NCI-H226 (cell line): ENCODE measurements at places on chromosomes 5 and 9.
A peak's percentile ranks its signal among the peaks of the same experiment; 100 is the strongest.

DNA sequence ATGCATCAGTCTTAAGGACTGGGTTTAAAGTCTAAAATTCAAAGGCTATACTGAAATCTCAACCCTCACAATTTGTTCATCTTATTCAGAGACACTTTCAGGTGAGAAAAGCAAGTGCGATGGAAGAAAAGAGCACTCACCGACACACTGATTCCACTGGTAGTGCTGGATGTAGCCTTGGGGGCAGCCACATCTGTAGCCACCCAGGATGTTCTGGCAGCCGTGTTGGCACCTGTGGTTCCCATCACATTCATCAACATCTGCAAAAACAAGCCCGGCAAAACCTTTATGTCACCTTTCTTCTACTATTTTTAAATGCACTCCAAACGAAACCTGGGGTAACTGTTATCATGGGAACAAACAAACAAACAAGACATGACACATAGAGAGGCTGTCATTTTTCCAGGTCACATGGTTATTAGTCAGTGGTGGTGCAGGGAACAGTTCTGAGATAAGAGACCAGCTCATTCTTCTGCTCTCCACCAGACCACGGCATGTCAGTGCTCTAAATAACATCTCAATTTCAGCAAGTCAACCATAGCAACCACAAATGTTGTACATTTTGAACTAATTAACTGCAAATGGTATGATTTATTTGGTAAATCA, 188.4 kb downstream of the SLC12A2 start:
- peak; percentile 77 for DNase-seq

GRCh38 chr5:171365351-171365750, 22.3 kb upstream of the NPM1 start:
- DNase-seq, result no peak

GRCh38 chr5:77015938-77016569, 14.2 kb upstream of the AGGF1 start:
- DNase-seq, result no peak

DNA sequence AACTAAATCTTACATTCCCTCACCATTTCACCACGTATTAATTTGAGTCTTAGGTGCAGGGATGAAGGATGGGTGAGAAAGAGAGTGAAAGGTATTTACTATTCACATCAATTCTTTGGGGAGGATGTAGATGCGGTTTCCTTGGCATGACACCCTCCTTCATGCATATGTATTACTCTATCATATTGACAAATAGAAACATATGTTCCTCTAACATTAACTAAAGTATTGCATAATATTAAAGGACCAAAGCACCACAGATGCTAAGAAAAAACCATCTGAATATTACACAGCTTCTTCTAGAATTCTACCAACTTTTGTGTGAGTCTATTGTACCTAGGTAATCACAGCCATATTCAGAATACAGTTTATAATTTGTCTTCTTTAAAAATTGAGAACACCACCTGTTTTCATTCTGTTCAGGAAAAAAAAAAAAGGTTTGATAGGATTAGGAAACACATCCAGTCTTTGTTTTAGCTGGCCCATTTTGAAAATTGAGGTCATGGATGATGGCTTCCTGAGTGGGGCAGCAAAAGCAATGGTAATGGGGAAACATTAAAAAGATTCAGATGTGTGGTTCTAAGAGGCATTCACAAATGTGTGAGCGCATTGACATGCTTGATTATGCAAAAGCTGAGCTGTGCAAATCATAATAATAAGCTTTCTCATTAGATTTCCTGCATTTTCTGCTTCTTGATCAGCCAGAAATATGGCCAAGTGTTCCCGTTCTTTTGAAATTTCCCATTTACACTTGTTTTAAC, 1011.5 kb upstream of the NUDT12 start:
- no peak for DNase-seq

DNA sequence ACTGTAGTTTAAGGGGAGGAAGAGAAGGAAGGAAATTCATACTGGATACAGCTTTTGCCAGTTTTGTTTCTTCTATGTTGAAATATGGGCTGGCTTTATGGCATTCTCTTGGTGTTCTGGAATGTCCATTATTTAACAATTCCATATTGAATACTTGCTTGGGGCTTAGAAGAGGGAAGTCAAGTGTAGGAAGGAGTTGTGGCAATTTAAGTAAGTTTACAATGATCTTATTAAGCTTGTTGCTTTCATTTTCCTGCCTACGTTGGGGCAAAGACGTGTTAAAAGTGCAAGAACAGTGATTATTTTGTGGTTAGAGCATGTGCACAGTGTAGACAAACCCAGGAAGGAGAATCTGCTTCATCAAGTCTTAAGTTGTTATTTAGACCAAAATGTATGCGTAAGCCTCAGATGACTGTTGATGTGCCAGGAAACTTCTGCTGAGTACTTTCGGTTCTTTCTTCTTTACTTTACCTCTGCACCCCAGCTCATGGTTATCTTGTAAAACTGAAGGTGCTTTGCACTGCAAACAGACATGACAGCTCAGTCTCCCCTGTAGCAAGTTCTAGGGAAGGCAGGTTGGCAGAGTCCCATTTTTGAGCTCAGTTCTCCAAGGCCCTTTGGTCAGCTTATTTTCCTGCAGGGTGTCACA, 75.8 kb downstream of the F2RL2 start:
- DNase-seq, result no peak

DNA sequence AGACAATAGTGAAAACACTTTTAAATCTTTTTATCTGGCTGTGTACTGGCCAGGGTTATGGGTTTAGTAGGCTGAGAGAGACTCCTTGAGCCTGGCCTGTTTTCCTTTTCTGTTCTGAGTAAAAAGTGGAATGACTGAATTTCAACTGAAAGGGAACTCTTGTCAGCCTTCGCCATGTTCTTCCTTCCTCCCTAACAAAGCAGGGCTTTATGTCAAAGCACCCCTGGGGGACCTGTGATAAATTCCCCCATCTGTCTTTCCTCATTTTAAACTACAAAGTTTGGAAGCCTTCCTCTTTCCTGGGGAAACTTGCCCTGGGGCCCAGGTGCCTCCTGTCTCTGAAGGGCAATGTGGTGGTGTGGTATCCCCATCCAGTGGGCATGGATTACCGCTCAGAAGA, 29.7 kb downstream of the LARP1 start:
- no peak for DNase-seq

DNA sequence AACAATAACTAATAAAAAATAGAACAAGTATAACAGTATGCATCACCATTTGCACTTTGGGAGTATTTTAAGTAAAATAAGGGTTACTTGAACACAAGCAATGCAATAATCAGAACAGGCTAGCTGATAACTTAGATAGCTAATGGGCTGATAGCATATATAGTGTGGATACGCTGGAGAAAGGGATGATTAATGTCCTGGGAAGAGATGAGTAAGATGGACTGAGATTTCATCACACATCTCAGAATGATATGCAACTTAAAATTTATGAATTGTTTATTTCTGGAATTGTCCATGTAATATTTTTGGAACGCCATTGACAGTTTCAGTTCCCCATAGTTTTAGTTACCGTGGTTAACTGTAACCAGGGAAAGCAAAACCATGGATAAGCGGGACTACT, 173.6 kb downstream of the ISL1 start:
- peak; percentile 58 for DNase-seq
